ENCODE measurements at places on chromosomes 6 and 20.

DNA sequence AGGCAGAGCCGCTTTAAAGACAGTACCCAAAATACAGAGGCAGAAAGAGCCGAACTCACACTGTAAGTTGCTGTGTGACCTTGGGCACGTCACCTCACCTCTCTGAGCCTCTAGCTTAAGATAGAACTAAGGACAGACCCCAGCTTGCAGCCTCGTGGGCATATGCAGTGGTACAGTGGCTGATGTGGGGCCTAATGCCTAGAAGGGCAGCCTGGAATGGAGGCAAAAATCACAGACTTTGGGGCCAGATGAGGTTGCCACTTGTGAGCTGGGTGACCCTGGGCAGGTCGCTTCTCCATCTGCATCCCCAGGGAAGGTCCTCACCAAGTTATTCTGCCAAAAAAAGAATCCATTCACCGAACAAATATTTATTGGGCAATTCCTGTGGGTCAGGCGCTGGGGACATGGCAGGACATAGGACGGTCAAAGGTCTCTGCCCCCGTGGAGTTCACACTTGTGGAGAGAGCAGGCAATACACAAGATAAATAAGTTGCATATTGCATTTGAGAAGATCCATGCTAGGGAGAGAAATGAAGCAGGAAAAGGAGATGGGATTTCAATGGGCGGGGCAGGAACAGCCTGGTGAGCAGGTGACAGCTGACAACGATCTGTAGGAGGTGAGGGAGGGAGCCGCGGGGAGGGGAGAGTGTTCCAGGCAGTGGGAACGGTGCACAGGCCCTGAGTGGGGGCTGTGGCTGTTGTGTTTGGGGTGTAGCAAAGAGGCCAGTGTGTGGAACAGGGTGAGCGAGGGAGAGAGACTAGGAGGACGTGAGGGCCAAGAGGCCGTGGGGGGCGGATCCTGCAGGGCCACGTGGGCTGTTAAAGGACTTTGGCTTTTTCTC lies 115.2 kb downstream of the CEBPB start:
- no peak for DNase-seq
- no peak overlapping the region for H3K4me3 ChIP-seq
- peaks cover 11% of the 10 kb centered on the region for H3K4me1 ChIP-seq
- no peaks in the 10 kb centered on the region for H3K36me3 ChIP-seq
- peaks cover 9% of the 10 kb centered on the region for H3K27me3 ChIP-seq

- no peaks in the 10 kb centered on the region for H3K36me3 ChIP-seq
- DNase-seq, result peak; percentile 29
- H3K4me3 ChIP-seq, result no peak overlapping the region
- H3K4me1 ChIP-seq, result peaks cover 7% of the 10 kb centered on the region
- no peak overlapping the region for H3K27ac ChIP-seq
- peaks cover 4% of the 10 kb centered on the region for H3K27me3 ChIP-seq
These were observed 62.9 kb downstream of the MRPL14 start for GRCh38 chr6:44064089-44064947.

DNA sequence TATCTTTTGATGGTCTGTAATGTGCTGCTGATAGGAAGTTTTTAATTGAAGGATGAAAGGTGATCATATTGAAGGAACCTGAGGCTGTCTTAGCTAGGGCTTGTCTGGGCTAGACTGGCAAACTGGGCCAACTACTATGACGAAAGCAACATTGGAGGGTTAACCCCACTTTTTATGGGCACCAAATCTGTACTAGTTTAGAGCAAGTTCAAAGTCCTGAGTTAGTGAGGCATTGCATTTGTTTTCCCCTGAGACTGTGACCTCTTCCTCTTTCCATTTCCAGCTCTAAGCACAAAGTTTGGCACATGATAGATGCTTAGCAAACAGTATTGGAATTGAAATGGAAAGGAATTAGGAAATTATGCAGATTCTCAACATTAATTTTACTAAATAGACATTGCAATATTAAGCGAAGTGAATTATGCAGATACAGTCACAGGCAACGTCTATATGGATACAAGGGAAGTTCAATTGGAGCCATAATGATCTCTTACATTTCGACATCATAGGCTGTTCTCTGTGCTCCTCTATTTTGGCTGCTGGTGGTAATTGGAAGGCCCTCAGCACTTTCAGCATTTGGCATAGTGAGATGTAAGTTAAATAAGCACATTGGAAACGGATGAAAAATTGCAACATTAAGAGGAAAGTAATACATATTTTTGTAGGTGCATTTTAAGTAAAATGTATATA lies 22.2 kb downstream of the CEP57L1 start:
- peaks cover 5% of the 10 kb centered on the region for H3K36me3 ChIP-seq
- no peak overlapping the region for H3K27ac ChIP-seq
- H3K4me3 ChIP-seq, result no peak overlapping the region
- no peak for DNase-seq
- peaks cover 17% of the 10 kb centered on the region for H3K4me1 ChIP-seq
- no peaks in the 10 kb centered on the region for H3K27me3 ChIP-seq

GRCh38 chr6:133173276-133173675 lies 67.9 kb upstream of the EYA4 start:
- no peak overlapping the region for H3K4me3 ChIP-seq
- DNase-seq, result no peak
- H3K27me3 ChIP-seq, result no peaks in the 10 kb centered on the region
- no peak overlapping the region for H3K27ac ChIP-seq
- H3K36me3 ChIP-seq, result no peaks in the 10 kb centered on the region

GRCh38 chr20:32559753-32560380 lies 25.3 kb downstream of the NOL4L start:
- H3K27me3 ChIP-seq, result no peaks in the 10 kb centered on the region
- H3K36me3 ChIP-seq, result no peaks in the 10 kb centered on the region
- DNase-seq, result no peak
- H3K4me3 ChIP-seq, result no peak overlapping the region

- no peaks in the 10 kb centered on the region for H3K4me1 ChIP-seq
- H3K27ac ChIP-seq, result no peak overlapping the region
- H3K36me3 ChIP-seq, result no peaks in the 10 kb centered on the region
- DNase-seq, result no peak
These were observed 46.7 kb upstream of the RALGAPA2 start for GRCh38 chr20:20759132-20759531.

- H3K4me3 ChIP-seq, result no peak overlapping the region
- no peak overlapping the region for H3K27ac ChIP-seq
- no peaks in the 10 kb centered on the region for H3K27me3 ChIP-seq
- no peaks in the 10 kb centered on the region for H3K4me1 ChIP-seq
- H3K36me3 ChIP-seq, result no peaks in the 10 kb centered on the region
These were observed 506.6 kb downstream of the FRK start for GRCh38 chr6:115554060-115554459.

- no peak for DNase-seq
- no peaks in the 10 kb centered on the region for H3K4me1 ChIP-seq
- H3K27me3 ChIP-seq, result no peaks in the 10 kb centered on the region
- no peak overlapping the region for H3K4me3 ChIP-seq
These were observed 60.9 kb downstream of the MCHR2 start for GRCh38 chr6:99933129-99933528.

- no peaks in the 10 kb centered on the region for H3K27me3 ChIP-seq
- peak overlapping the region; percentile 36 for H3K27ac ChIP-seq
- peaks cover 99% of the 10 kb centered on the region for H3K36me3 ChIP-seq
These were observed 17.1 kb downstream of the IRF4 start for GRCh38 chr6:408599-409102.

GRCh38 chr6:163720005-163720404 lies 305.5 kb downstream of the QKI start:
- peaks cover 5% of the 10 kb centered on the region for H3K27me3 ChIP-seq
- DNase-seq, result no peak
- no peaks in the 10 kb centered on the region for H3K4me1 ChIP-seq
- H3K4me3 ChIP-seq, result no peak overlapping the region
- H3K27ac ChIP-seq, result no peak overlapping the region

All from activated CD4-positive, alpha-beta memory T cell treated with anti-CD3 and anti-CD28 coated beads, Interleukin-2, amount 10 ng/mL, durations not matched to agents 7 days and 5 days (primary cell).